ENCODE measurements at places on chromosomes 7 and 10. TPM values are rescaled to one million over a fixed set of nuclear protein-coding genes. Genes with fewer than 3 reads are reported as not detected.

GRCh38 chr7:109322833-109323232 lies 753.2 kb downstream of the DNAJB9 start:
- DNase-seq, result no peak

- DNase-seq, result no peak
These were observed 134.9 kb downstream of the RAMP3 start for GRCh38 chr7:45292481-45292880.

- DNase-seq, result no peak
These were observed 22.3 kb upstream of the C10orf95 start for GRCh38 chr10:102473445-102474331.

- no peak for DNase-seq
These were observed 22.8 kb downstream of the SGMS1 start for GRCh38 chr10:50600831-50601477.

GRCh38 chr7:151493083-151493482 lies 26.6 kb downstream of the RHEB start:
- DNase-seq, result no peak

DNA sequence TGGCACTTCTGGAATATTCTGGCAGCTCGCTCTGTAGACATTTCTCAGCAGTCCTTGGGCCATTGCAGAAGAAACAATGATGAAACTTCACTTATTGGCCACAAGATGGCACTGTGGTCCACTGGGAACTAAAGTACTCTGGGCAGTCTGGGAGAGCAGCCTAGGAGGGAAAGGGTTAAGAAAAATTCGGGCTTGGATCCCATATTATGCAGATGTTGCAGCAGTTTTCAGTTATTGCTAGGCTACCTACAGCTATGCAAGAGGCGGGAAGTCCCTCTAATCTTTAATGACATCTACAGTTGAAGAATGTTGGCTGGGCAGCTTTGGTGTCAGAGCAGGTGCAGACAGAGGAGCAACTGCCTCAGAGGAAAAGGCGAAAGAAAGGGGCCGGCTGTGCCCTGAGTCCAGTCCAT lies 201.7 kb upstream of the PRSS58 start:
- no peak for DNase-seq

DNA sequence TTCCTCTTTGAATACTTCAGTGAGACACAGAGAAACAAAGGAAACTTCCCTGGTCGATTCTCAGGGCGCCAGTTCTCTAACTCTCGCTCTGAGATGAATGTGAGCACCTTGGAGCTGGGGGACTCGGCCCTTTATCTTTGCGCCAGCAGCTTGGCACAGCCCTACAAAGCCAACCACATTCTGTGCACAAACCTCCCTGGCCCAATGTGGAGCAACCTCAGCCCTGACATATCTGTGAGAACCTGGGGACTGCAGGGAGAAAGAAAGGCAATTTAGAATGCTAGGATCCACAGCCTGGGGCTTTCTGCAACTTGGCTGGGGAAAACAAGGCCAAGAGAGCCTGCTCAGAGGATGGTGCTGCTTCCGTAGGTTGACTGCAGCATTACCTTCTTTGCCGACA lies 63.5 kb upstream of the PRSS58 start:
- DNase-seq, result no peak

DNA sequence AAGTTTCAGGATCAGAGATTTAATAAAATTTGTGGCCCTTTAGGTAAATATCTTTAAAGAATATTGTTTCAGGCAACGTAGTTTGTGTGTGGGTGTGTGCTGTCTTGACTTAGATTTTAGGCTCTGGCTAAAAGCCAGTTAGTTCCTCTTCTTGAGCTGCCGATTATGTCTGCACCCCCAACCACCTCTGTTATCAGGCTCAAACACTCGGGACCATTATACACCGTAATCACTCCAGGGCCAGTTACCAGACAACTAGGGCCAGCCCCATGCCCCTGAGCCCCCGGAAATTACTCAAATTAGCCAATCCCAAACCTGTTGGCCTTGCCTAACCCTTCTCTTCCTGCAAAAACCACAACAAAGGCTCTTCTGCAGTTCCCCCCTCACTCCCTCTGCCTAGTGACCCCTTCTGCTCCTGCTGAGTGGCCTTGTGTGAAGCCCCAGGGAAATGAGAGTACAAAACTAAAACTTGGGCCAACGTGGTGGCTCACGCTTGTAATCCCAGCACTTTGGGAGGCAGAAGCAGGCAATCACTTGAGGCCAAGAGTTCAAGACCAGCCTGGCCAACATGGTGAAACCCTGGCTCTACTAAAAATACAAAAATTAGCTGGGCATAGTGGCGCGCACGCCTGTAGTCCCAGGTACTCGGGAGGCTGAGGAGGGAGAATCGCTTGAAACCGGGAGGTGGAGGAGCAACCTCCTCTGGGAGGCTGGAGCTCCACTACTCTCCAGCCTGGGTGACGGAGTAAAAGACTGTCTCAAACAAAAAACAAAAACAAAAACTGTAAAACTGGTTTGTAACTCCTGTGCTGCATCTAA lies 9.2 kb upstream of the HNRNPF start:
- DNase-seq, result peak; percentile 70

GRCh38 chr10:60524541-60524940 lies 134.9 kb upstream of the ANK3 start:
- DNase-seq, result no peak

- no peak for DNase-seq
These were observed 189.7 kb upstream of the SEMA3D start for GRCh38 chr7:85376589-85376988.

GRCh38 chr10:60798870-60799269 lies 20.6 kb downstream of the CDK1 start:
- no peak for DNase-seq

DNA sequence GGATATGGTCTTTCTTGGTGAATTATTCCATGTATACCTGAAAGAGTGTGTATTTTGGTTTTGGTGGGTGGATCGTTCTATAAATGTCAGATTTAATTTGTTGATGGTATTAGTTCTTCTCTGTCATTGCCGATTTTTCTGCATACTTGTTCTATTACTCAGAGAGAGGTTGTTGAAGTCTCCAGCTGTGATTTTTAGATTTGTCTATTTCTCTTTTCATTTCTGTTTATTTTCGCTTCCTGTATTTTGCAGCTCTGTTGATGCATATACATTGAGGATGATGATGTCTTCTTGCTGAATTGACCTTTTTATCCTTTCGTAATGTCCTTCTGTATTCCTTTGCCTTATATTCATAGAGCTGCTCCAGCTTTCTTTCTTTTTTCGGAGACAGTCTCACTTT lies 12.1 kb upstream of the BHLHA15 start:
- no peak for DNase-seq

DNA sequence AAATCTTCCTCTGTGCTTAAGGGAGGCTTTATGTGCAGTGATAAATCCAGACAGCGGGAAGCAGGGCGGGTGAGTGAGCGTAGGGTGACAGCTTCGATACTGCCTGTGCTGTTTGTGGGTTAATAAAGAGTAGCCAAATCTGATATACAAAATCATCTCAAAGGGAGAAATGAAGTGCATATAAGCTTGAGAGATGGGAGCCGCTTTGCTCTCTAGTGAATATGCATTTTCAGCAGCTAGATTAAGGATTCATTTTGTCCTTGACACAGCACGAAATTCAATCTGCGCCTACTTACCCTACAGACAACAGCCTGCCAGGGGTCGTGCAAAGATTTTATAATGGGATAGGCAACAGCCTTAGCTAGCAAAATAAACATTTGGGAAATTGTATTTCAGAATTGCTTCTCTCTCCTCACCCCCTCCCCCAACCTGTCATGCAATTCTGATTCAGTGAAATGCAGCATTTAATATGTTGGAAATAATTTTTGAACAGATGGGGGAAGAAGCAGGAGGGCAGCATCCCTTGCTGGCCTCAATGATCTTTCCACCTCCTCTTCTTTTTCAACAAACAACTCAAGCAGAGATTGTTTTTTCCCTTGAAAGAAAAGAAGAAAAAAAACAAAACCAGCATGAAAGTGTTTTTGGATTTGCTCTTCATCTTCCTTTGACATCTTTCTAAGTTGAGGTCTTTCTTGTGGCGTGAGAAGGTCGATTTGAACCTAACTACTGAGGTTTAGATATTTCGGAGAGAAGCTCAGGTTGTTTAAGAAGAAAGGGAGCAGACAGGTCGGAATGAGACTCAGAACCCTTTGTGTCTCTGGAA lies 117.9 kb downstream of the AOAH start:
- no peak for DNase-seq

DNA sequence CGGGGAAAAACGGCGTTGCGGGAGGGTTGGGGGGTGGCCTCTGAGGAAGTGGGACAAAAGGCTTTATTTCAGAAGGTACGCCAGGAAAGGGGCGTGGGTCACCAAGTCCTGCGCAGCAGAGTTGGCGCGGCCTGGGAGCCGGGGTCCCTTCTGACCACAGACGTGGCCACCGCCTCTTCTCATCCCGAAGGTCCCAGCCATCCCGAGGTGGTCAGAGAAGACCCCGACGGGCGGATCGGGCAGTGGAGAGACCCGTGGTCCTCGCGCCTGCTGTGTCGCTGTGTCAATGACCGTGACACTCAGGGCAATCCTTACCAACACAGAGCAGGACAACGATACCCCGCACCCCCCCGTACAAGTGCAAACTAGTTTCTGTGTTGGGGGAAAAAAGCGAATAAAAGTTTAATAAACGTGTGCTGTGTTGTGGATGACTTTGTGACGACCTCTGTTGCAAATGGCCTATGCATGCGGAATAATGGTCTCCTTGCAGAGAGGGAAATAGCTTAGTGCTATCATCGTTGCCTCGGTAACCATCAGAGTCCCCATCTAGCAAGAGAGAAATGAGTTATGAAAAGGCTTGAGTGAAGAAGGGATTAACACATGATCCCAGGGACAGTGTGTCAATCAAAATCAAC lies 19.4 kb upstream of the GATA3 start:
- no peak for DNase-seq

- DNase-seq, result peak; percentile 67
These were observed 1.0 kb downstream of the HSPB1 start for GRCh38 chr7:76303202-76304147.

DNA sequence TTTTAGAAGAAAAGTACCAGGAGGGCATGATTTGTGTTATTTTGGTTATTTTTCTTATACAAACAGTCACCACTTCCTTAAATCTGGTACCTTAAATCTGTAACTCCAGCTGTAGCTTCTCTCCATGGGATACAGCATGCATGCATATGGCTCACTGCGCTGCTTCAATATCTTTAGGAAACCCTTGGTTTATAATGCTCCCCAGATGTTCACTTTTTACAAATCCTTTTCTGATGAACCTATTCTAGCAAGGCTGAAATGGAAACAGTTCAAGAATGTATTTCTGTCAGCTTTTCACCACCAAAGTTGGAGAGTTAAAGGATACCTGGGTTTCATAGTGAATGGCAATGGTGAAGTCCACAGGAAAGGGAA lies 50.9 kb downstream of the LAMB4 start:
- no peak for DNase-seq

- no peak for DNase-seq
These were observed 64.7 kb downstream of the DIP2C start for GRCh38 chr10:624605-625332.

GRCh38 chr10:76049581-76050290 lies 618.3 kb downstream of the LRMDA start:
- no peak for DNase-seq

DNA sequence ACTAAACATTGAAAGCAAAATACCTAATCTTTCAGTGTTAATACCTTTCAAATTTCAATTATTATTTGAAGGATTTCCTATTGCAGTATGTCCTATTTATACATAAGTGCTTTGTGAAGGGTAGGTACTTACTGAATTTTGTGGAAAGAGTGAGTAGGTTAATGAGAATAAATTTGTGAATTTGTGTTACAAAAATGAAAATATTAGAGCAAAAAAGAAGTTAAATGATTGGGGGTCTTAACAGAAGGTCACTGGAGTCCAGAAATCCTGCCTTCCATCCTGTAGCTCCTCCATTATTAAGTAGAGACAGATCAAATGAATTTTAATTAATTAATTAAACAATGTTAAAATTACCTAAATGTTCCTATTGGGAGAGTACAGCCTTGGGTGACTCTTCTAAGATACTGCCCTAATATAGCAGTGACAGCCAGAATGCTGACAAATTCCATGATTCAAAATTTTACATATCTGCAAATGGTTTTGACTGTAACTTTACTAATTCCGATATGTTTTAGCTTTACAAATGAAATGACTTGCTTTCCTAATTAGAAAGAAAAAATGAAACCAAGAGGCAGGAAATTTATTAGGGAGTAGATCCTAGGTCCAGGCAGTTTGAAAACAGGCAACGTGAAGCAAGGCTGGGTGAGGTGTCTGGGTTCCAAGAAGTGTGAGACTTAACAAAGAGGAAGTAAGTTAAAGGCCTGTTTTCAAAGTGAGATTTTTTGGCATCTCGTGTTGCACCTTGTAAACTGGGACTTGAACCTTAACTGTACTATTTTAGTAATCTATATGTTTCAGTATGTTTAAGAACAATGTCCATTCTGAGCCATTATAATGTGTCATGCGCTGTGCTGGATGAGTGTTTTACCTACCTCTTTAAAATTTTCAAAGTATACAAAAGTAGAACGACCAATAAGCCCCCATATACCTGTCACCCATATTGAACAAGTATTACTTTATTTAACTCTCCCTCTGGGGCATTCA lies 1.5 kb downstream of the PIK3CG start:
- peak; percentile 42 for DNase-seq

- DNase-seq, result no peak
These were observed 132.7 kb downstream of the CNTNAP2 start for GRCh38 chr7:146249272-146249671.

GRCh38 chr7:22499044-22499443 lies 944 bp downstream of the STEAP1B start:
- no peak for DNase-seq

- no peak for DNase-seq
These were observed 3.9 kb downstream of the C10orf62 start for GRCh38 chr10:97593421-97593820.

- DNase-seq, result peak; percentile 7
These were observed 68.0 kb downstream of the LANCL2 start for GRCh38 chr7:55432939-55433784.

GRCh38 chr7:29748286-29749099 lies 57.8 kb upstream of the WIPF3 start:
- DNase-seq, result no peak

DNA sequence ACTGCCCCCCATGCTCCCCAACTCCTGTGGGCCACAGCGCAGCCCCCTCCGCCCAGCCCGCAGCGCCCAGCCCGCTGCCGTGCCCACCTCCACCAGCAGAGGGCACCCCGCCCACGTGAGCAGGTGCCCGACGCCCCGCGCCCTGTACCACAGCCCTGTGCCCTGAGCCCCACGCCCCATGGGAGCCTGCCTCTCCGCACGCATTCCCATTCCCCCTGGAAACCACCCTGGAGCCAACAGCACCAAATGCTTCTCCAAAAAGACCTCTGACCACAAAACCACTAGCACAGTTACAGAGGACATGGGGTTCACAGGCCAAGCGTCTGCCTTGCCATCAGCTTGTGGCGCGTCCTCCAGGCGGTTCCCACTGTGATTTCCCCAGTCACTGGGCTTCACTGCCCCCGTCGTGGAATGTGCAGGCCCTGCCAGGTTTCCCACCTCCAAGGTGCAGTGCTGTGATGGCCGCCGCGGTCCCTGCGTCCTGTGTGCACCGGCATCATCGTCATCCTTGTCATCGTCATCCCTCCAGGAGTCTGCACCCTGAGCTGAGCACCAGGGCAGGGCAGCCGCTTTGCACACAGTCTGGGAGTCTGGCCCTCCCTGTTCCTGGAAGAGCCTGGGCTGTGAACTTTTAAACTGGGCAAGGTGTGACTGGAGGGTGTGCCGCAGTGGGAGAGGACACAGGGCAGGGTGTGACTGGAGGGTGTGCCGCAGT lies 61.7 kb downstream of the PWWP2B start:
- peak; percentile 71 for DNase-seq

The SLC39A12 gene
- not detected for polyA plus RNA-seq

The HUS1 gene
- 56.8 TPM for polyA plus RNA-seq

The TFPI2 gene
- polyA plus RNA-seq, result not detected

The EVX1 gene
- not detected for polyA plus RNA-seq

The HOXA4 gene
- not detected for polyA plus RNA-seq

The ANKRD30A gene
- polyA plus RNA-seq, result not detected

The NUTM2E gene
- not detected for polyA plus RNA-seq

The CTTNBP2 gene
- polyA plus RNA-seq, result not detected

The PNLIPRP2 gene
- not detected for polyA plus RNA-seq

The LIPM gene
- not detected for polyA plus RNA-seq

All from naive B cell (primary cell).